ENCODE measurements at places on chromosomes 2 and 18.

GRCh38 chr2:163970058-163970813, 234.4 kb upstream of the FIGN start:
- no peak overlapping the region for H3K4me3 ChIP-seq
- no peaks in the 10 kb centered on the region for H3K27me3 ChIP-seq
- no peak overlapping the region for H3K27ac ChIP-seq
- no peak for DNase-seq
- H3K36me3 ChIP-seq = no peaks in the 10 kb centered on the region

DNA sequence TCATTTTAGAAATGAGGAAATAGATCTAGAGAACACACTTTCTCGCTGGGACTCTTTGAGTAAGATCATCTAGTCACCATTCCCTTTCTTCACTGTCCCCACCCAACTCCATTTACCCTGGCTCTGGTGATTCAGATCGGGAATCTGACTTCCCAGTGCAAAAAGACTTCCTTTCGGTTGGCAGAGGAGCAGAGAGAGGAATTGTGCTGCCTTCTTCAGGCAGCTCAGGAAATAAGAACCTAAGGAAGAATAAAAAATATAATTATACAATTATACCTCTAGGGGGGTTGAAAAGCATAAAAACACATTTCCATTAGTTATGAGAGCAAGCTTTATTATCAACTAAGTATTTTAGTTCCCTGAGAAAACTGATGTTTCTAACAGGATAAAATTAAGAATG, 9.3 kb upstream of the MPP4 start:
- DNase-seq = peak; percentile 21
- no peak overlapping the region for H3K4me3 ChIP-seq
- peaks cover 22% of the 10 kb centered on the region for H3K4me1 ChIP-seq
- no peaks in the 10 kb centered on the region for H3K27me3 ChIP-seq

- peak overlapping the region; percentile 96 for H3K4me3 ChIP-seq
- H3K27me3 ChIP-seq = no peaks in the 10 kb centered on the region
- peak; percentile 91 for DNase-seq
Observed at GRCh38 chr2:74458938-74459363, 713 bp downstream of the WBP1 start.

GRCh38 chr2:161710131-161710915, 86.1 kb downstream of the SLC4A10 start:
- H3K27ac ChIP-seq = no peak overlapping the region
- H3K4me3 ChIP-seq = no peak overlapping the region
- no peaks in the 10 kb centered on the region for H3K4me1 ChIP-seq

DNA sequence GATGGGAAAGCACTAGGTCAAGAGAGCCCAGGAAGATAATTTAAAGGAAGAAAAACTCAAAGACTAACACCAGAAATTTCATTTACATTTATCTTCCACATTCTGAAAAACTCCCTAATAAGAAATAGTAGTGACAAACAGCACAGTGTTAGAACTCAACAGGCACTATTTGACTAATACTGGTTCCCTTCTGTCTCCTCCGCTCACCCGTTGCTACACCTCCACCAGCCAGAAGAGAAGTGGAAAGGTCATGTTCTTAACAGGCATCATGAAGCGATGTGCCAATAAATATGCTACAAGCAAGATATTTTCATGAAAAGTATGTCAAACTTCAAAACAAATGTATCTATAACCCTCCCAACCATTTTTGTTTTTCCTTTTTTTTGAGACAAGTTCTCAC, 5.7 kb downstream of the ROCK1 start:
- DNase-seq = no peak
- no peaks in the 10 kb centered on the region for H3K36me3 ChIP-seq
- no peak overlapping the region for H3K4me3 ChIP-seq
- peaks cover 10% of the 10 kb centered on the region for H3K4me1 ChIP-seq
- no peak overlapping the region for H3K27ac ChIP-seq
- H3K27me3 ChIP-seq = no peaks in the 10 kb centered on the region

GRCh38 chr18:47283476-47283875, 32.0 kb upstream of the SKOR2 start:
- H3K27ac ChIP-seq = no peak overlapping the region
- no peak for DNase-seq
- H3K36me3 ChIP-seq = no peaks in the 10 kb centered on the region
- no peak overlapping the region for H3K4me3 ChIP-seq

DNA sequence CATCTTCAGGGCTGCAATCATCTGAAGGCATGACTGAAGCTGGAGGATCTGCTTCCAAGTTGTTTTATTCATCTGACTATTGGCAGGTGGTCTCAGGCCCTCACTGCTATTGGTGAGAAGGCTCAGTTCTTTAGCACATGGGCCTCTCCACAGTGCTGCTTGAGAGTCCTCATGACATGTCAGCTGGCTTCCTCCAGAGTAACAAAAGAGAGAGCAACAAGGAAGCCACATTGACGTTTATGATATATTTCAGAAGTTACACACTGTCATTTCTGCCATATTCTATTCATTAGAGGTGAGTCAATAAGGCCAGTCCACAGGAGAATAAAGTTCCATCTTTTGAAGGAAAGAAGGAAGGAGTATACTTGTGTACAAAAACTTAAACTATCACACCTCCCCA, 7.9 kb upstream of the SIGLEC15 start:
- H3K27me3 ChIP-seq = no peaks in the 10 kb centered on the region
- H3K4me3 ChIP-seq = no peak overlapping the region
- peaks cover 16% of the 10 kb centered on the region for H3K4me1 ChIP-seq
- H3K27ac ChIP-seq = no peak overlapping the region

DNA sequence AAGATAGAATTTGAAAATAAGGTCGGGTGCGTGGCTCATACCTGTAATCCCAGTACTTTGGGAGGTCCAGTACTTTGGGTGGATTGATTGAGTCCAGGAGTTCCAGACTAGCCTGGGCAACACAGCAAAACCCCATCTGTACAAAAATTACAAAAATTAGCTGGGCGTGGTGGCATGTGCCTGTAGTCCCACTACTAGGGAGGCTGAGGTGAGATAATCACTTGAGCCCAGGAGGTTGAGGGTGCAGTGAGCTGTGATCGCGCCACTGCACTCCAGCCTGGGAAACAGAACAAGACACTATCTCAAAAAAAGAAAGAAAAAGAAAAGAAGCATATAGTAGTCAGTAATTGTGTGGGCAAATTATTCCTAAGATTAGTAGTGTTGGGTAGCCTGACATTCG, 194.2 kb upstream of the ALPP start:
- H3K27ac ChIP-seq = no peak overlapping the region
- no peak for DNase-seq
- H3K36me3 ChIP-seq = no peaks in the 10 kb centered on the region
- H3K27me3 ChIP-seq = no peaks in the 10 kb centered on the region
- no peaks in the 10 kb centered on the region for H3K4me1 ChIP-seq
- H3K4me3 ChIP-seq = no peak overlapping the region

- H3K27ac ChIP-seq = no peak overlapping the region
- H3K36me3 ChIP-seq = peaks cover 30% of the 10 kb centered on the region
- H3K27me3 ChIP-seq = no peaks in the 10 kb centered on the region
- no peak overlapping the region for H3K4me3 ChIP-seq
Observed at GRCh38 chr2:30237966-30238800, 6.8 kb downstream of the LBH start.

DNA sequence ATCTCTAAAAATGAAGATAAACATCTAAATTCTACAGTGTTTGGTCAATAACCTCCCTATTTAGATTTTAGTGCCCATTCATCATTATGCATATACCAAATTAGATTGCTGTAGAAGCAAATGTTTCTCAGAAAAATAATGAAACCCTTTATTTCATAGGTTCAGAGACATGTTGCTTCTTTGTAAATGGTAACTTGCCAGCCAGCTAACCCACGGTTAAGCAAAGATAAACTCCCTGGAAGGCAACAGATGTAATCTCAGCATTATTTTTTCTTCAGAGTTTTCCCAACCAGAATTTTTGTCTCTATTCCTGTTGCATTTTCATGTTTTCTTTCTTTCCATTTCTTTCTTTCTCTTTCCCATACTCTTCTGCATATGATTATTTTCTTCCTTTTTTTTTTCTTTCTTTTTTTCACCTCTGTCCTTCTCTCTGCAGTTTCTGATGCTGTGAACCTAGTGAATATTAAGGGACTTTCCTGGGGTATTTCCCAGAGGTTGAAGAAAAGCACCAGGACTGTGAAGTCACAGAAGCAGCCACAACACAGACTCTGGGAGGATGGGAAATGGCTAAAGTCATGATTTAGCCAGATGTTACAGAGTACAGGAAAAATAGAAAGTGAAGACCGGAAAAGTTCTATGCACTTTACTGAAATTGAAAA, 50.0 kb upstream of the DSG1 start:
- H3K27ac ChIP-seq = no peak overlapping the region
- no peaks in the 10 kb centered on the region for H3K4me1 ChIP-seq
- DNase-seq = no peak

DNA sequence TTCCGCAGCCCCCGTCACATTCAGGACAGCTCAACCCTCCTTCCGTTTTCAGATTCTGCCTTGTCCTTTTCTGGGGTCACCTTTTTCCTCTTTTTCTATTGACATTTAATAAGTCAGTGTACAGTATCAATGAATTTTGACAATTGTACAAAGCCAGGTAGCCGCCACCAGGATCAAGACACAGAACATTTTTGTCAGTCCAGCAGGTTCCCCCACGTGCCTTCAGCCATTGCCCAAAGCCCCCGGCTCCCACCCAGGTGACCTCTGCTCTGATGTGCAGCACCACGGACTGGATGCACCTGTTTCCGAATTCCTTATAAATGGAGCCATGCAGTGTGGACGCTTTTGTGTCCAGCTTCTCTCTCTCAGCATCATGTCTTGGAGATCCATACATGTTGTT, 30.0 kb downstream of the CROCC2 start:
- no peak overlapping the region for H3K27ac ChIP-seq
- H3K36me3 ChIP-seq = no peaks in the 10 kb centered on the region
- H3K27me3 ChIP-seq = peaks cover 7% of the 10 kb centered on the region
- no peak overlapping the region for H3K4me3 ChIP-seq
- DNase-seq = no peak

GRCh38 chr2:6077585-6077984, 385.4 kb downstream of the SOX11 start:
- H3K36me3 ChIP-seq = no peaks in the 10 kb centered on the region
- no peak overlapping the region for H3K4me3 ChIP-seq
- no peaks in the 10 kb centered on the region for H3K27me3 ChIP-seq
- peaks cover 3% of the 10 kb centered on the region for H3K4me1 ChIP-seq
- DNase-seq = no peak
- H3K27ac ChIP-seq = no peak overlapping the region

DNA sequence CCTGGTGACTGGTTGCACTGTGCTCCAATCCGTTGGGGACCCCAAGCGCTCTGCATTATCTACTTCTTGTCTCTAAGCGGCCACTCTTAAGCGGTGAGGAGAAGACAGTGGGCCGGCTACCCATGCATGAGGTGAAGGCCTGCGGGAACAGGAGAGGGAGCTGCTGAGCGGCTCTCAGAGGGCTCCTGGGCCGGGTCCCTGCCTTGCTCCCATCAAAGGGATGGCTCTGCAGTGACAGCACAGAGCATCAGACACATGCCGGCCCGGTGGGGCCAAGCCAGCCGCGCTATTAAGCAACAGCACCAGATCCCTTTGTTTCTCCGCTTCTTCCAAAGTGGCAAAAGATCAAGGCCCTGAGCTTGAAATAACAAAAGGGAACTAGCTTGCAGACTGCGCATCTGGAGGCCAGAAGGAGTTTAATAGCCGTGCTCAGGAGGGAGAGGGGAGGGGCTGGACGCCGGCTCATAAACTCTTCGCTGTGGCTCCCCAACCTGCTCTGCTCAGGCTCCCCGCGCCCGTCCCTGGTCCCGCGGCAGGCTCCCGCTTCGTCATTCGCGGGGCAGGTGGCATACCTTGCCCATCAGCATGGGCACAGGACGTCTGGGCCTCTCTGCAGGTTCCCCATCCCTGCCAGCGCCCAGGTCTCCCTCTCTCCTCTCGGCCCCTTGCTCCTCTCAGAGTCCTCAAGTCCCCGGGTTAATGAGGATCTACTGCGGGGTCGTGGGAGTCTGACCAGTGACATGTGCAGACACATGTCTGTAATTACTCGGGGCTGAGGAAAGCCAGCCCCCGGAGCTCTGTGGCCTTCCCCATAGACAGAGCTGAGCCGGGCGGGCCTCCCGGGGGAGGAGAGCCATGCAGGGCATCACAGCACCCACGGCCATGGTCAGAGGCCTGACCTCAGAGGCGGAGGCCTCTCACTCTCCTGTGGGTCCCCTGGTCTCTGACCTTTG, 96.7 kb downstream of the ASB1 start:
- H3K4me1 ChIP-seq = peaks cover 12% of the 10 kb centered on the region
- DNase-seq = peak; percentile 79
- no peak overlapping the region for H3K27ac ChIP-seq
- H3K4me3 ChIP-seq = no peak overlapping the region
- no peaks in the 10 kb centered on the region for H3K36me3 ChIP-seq
- H3K27me3 ChIP-seq = no peaks in the 10 kb centered on the region

- peaks cover 35% of the 10 kb centered on the region for H3K4me1 ChIP-seq
- DNase-seq = no peak
- no peak overlapping the region for H3K4me3 ChIP-seq
Observed at GRCh38 chr18:54151376-54151775, 73.1 kb downstream of the MBD2 start.

- H3K27me3 ChIP-seq = no peaks in the 10 kb centered on the region
- DNase-seq = no peak
- no peak overlapping the region for H3K27ac ChIP-seq
- no peaks in the 10 kb centered on the region for H3K4me1 ChIP-seq
Observed at GRCh38 chr2:147714582-147714981, 130.2 kb upstream of the ACVR2A start.

GRCh38 chr2:176758426-176758825, 454.2 kb upstream of the HNRNPA3 start:
- no peaks in the 10 kb centered on the region for H3K4me1 ChIP-seq
- no peak for DNase-seq
- H3K27me3 ChIP-seq = no peaks in the 10 kb centered on the region
- H3K27ac ChIP-seq = no peak overlapping the region

DNA sequence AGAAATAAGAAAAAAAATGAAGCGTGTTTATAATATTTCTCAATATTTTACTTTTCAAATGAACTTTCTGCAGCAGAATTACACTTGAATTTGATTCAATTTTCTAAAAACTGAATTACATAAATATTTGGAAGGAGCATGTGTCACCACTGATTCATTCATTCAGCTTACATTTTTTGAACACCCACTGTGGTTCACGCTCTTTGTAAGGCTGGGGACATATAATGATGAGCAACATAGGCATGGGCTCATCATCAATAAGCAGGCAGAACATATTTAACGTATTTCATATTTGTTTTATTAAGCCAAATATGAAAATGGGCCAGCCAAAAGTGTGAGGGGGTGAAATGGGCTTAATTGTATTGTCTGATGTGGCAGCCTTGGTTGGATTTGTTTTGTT, 209.1 kb downstream of the CTNNA2 start:
- DNase-seq = no peak
- H3K4me3 ChIP-seq = no peak overlapping the region
- peaks cover 42% of the 10 kb centered on the region for H3K4me1 ChIP-seq
- H3K36me3 ChIP-seq = no peaks in the 10 kb centered on the region
- no peaks in the 10 kb centered on the region for H3K27me3 ChIP-seq
- peak overlapping the region; percentile 90 for H3K27ac ChIP-seq
